ENCODE measurements at places on chromosomes 5 and 9.
A peak's percentile ranks its signal among the peaks of the same experiment; 100 is the strongest.

DNA sequence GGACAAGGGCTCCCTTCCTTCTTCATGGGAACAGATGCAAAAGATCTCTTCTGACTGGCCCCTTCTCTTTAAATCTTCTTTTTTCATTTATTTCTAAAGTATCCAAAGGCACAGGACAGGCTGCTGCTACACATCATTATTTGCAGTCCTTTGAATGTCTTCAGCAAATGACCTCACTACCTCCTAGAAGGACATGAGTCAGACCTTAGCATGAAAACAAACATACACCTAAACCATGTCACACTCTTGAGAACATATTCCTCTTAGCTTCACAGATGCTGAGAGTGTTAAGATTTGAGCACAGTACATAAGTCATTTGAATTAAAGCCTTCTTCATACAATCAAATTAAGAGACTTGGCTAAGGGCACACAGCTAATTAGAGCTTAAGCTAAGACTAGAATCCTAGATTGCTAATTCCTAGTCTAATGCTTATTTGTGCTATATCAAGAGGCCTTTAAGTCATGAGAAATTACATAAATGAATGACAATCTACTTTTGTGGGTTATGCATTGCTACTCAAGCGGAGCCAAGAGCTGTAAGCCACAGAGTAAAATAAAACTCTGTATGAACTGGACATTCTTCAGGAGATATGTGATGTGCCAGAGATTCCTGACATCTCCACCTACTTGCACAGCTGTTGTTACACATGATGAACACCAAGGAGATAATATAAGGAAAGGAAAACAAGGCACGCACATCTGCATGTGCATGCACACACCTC is 109.1 kb upstream of the PTGER4 start:
- peak; percentile 16 for DNase-seq

GRCh38 chr9:84340535-84340934 is at the start of gene SLC28A3:
TSS of gene SLC28A3 (minus strand) at chr9:84340758. CDS start at chr9:84340633, 125 bp downstream.
- DNase-seq, result no peak

DNA sequence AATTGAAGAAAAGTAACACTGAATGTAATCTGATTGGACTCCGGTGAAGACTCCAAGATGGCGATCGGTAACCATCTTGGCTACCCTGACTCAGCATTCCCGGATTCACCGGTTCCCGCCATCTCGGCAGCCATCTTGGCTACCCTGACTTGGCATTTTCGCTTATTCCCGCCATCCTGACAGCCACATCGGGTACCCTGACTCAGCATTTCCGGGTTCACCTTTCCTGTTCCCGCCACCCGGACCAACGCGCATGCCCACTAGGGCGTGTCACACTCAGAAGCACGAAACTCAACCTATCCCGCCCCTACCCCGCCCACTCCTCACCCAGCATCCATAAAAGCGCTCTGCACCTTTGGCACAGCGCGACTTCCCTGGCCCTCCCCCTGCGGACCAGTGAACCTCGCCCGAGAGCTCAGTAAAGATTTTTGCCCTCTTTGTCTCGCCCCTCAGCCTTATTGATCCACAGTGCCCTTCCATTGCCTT is 17.2 kb downstream of the SPTLC1 start:
- DNase-seq, result no peak

DNA sequence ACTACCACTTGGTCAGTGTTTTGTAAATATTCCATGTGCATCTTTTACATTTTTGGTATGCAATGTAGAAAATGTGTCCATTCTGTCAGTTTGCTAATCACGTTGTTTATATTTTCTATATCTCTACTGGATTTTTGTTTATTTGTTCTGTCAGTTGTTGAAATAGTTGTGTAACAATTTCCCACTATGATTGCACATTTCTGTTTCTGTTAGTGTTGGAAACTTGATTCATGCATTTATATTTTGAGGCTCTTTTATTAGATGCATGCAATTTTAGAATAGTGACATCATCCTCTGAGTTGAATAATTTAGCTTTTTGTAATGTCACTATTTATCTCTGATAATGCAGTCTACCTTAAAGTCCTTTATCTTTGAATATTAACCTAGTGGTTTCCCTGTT is 25.8 kb upstream of the LECT2 start:
- DNase-seq, result no peak

DNA sequence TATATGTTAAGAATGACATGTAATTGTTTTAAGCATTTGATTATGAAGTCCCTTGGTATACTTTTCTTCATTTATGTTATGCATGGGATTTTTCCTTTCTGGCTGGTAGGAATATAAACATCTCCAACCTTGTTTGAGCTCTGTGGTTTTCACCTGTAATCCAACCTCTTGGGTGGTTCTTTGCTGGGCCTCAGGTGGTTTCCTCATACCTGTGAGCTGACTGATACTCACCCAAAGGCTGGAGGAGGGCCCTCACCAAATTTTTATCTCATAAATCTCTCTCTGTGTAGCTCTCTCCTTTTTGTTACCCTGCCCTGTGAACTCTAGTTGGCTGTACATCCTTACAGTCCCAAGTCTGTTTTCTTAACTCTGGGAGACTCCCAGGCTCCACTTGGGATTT is 39.8 kb upstream of the C6 start:
- DNase-seq, result no peak

GRCh38 chr5:103808464-103809106 is 246.0 kb upstream of the NUDT12 start:
- peak; percentile 59 for DNase-seq

DNA sequence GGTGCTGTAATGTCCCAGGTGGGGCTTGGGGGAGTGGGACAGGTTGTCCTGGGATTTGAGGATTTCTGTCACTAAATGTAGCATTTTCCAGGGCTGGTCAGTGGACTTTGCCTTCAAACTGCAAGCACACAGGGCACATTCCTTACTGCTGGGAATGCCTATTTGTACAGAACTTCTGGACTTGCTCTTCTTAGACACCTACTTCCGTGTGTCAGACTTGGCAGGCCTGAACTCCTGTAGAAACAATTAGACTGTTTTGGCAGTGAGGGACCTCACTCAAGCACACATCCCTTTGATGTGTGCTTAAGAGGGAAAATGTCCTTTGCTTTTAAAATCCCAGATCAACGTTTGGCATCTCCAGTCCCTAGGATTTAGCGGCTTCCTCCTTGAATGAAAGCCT is 192.2 kb downstream of the PAPPA start:
- no peak for DNase-seq

- no peak for DNase-seq
These were observed 11.3 kb upstream of the IGFBPL1 start for GRCh38 chr9:38435521-38435920.

DNA sequence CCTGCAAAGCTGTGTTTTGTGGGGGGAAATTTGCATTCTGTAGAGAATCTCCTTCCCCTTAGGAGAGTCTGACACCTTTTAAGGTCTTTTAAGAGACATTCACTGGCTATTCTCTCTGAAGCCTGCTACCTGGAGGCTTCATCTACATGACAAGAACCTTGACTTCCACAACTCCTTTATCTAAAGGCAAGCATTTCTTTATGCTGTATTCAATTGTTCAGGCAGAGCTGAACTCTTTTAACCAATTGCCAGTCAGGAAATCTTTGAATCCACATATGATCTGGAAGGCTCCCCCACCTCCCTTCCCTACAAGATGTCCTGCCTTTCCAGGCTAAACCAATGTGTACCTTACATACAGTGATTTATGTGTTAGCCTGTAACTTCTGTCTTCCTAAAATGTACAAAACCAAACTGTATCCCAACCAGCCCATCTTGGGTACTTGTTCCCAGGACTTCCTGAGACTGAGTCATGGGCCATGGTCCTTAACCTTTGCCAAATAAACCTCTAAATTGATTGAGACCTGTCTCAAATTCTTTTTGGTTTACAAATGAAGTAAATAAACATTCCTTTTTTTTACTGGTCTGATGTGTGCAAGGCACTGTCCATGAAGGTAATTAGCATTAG is 9.9 kb downstream of the C9orf85 start:
- DNase-seq, result no peak

GRCh38 chr5:2387634-2388325 is 363.7 kb downstream of the IRX2 start:
- no peak for DNase-seq

- DNase-seq, result no peak
These were observed 146.6 kb downstream of the ADAMTS12 start for GRCh38 chr5:33745101-33745770.

- peak; percentile 91 for DNase-seq
These were observed 21.3 kb upstream of the ANKRD34B start for GRCh38 chr5:80591352-80591751.

GRCh38 chr9:123548741-123549545 is 192.9 kb downstream of the CRB2 start:
- DNase-seq, result no peak

DNA sequence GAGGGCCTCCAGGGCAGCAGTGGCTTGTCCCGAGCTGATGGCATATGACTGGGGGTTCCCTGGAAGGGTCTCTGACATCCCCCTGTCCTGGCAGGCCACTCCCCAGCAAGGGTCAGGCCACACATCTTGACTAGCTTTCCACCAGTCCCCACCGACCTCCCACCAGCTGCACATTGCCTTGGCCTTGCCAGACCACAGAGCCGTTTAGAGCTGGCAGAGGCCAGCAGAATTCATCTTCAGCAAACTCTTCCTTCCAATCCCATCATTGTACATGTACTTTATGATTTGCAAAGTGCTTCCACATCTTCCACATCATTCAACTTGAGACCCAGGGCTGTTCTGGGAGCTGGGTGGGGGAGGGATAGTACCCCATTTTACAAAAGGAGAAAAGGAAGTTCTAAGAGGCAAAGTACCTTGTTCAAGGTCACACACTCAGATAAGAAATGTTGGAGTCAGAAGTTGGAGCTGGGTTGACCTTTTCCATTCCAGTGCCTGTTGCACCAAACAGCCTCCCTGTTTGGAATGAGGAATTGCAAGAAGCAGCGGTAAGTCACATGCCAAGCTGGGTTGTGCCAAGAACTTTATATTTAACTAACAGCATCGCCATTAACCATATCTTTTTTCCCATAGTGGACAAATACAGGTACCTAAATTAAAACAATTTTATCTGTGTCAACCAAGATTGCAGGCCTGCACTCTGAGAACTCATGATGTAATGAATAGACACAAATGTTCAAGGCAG is 25.8 kb upstream of the COL15A1 start:
- no peak for DNase-seq

- DNase-seq, result no peak
These were observed 143.7 kb downstream of the C5orf15 start for GRCh38 chr5:133824661-133825254.

- no peak for DNase-seq
These were observed 213.5 kb downstream of the MEF2C start for GRCh38 chr5:88669371-88670050.

GRCh38 chr9:20551236-20551635 is 71.1 kb downstream of the MLLT3 start:
- no peak for DNase-seq

DNA sequence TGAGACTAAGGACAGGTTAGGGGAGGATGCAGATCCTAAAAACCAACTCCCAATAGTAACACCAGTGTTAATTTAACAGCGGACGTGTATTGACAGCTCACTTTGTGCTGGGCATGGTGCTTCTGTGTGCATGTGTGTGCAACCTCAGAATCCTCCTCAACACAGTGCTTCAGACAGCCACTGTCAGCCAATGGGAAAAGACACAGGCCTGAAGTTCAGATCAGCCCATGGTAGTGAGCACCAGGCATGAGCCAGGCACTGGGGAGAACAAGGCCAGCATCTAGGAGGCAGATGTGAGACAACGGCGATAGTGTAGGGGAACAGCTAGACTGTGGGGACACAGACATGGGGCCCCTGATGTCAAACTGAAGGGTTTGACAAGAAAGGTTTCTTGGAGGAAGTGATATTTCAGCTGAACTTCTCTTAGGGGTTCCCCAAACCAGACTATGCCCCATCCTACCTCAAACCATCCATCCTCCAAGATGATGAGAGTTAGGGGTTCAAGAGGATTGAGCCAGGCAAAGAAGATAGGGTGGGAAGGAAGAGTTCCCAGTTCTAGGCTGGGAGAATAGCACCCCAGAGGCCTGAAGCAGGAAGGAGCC is 71.5 kb upstream of the PSD2 start:
- no peak for DNase-seq

- DNase-seq, result no peak
These were observed 149.7 kb downstream of the ENC1 start for GRCh38 chr5:74490814-74491213.

DNA sequence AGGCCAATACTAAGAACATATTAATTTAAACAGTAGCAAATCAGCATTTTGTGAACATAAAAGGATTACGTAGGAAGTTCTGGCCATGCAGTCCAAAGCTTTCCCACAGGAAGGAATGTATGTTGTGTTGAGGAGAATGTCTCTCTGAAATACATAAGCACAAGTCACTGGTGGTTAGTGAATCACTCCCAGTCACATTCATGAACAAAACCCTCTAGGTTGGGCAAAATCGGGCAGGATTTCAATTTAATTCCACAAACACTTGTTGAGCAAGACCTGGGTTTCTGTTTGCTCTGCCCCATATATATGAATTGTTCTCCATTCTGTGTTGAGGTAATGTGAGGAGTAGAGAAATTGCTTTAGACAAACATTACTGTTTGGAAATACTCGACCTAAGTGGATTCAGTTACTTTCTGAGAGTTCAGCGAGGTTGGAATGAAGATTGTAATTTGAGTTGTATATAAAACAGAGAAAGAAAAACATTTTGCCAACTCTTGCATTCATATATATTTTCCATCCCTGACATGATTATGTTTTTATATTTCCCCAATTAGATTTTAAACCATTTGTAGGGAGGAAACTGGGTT is 127.6 kb upstream of the RPS23 start:
- DNase-seq, result peak; percentile 45

DNA sequence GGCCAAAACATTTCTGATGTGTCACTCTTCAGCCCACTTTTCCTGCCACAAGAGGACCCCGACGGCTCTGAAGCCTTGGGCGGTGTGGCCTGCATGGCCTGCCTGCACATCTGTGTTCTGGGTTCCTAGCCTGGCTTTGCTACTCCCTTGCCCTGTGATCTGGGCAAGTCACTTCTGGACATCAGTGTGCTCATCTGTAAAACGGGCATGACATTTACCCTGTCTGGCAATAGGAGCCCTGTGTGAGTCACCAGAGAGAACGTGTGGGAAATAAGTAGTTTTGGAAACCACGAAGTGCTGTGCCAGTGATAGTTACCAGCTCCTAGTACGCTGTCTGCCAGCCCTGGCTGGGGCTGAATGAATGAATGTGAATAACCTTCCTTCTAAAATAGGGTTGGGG is 90.8 kb downstream of the MACROH2A1 start:
- DNase-seq, result no peak

GRCh38 chr5:123359454-123360200 is 63.6 kb downstream of the CEP120 start:
- no peak for DNase-seq

DNA sequence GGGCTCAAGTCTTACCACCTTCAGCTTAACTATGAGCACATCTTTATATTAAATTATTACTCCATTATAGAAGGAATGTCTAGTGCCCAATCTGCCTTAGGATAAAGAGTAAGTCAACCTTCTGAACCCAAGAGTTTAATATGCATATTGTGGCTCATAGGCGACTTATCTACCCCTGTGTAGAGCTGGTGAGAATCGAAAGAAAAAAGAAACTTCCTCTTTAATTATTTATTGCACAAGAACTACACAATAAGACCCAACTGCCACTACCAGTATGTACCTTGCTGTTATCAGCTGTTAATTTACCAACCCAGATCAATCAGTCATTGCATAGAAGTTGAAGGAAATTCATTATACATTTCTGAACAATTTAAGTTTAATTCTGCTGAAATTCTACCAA is 329.1 kb upstream of the SLC24A2 start:
- no peak for DNase-seq

Data from ACHN (cell line).